CD4-positive, alpha-beta T cell treated with Interleukin-4 for 4 hours (primary cell): ENCODE measurements at places on chromosomes 4 and X.

- no peak for DNase-seq
These were observed 30.3 kb upstream of the SHISA3 start for GRCh38 chr4:42366959-42367358.

GRCh38 chr4:183362916-183363542, 40.8 kb upstream of the CLDN24 start:
- DNase-seq = no peak

DNA sequence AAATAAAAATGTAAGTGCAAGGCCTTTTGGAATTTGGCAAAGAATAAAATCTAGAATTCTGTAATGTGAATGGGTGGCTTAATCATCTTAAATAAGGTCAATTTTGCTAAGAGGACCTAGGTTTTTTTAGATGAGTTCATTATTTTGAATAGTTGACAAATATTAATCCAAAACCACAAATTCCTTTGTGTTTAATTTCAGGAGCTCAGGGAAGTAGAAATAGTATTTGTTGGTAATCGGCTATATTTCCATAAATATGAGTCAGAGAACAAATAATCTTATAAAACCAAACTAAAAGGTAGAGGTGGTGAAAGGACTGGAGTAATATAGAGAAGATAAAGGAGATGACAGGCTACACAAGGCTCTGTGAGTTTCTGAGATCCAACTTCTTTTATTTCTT, 190.4 kb upstream of the TLL1 start:
- DNase-seq = no peak

DNA sequence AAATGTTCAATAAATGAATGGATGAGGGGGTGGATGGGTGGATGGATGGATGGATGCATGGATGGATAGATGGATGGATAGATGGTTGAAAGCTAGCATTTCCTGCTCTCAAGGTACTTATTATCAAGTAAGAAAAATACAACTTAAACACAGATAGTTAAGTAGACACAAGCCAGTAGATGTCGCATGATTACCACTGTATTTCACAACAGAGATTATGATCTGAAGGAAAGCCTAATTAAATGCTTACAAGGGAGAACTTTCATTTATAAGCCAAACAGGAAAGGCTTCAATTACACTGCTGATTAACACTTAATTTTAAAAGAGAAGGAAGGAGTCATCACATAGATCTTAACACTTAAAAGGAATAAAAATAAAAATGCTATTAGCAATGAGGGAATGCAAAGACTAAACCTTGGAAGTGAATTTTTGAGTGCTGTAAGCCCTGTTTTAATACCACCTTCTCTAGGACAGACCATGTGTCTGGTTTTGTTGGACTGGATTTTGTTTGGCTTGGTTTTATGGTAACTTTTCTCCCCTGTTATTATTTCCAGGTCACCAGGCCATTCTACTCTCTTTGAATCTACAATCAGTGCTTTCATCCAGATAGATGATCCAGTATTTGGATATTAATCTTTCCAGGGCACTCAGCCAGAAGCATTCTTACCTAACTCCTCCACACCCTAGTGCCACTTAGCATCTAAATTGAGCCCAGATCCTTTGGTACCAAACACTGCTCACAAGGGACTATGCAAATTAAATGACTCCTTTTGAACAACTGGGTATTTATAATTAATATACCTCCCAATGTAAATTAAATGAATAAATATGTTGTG, 75.5 kb upstream of the SLC39A8 start:
- DNase-seq = no peak

GRCh38 chr4:87087420-87087819, 133.0 kb downstream of the KLHL8 start:
- DNase-seq = no peak

- DNase-seq = no peak
These were observed 38.5 kb downstream of the HERC3 start for GRCh38 chr4:88630756-88631155.

DNA sequence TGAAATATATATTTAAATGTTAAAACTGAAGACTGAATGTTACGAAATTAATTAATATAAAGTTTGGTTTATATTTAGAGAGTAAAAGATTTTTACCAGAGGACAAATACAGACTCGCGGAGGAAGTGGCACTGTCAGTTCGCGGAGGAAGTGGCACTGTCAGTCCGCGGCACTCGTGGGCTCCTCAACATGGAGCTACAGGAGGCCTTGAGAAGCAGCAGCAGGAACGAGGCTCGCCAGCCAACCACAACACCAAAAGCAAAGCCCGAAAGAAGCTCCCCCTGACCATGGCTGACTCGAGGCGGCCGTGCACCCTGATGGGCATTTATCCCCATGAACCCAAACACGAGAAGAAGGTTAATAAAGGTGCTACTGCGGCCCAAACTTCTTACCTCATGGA, 125.3 kb upstream of the PABPC4L start:
- DNase-seq = no peak

DNA sequence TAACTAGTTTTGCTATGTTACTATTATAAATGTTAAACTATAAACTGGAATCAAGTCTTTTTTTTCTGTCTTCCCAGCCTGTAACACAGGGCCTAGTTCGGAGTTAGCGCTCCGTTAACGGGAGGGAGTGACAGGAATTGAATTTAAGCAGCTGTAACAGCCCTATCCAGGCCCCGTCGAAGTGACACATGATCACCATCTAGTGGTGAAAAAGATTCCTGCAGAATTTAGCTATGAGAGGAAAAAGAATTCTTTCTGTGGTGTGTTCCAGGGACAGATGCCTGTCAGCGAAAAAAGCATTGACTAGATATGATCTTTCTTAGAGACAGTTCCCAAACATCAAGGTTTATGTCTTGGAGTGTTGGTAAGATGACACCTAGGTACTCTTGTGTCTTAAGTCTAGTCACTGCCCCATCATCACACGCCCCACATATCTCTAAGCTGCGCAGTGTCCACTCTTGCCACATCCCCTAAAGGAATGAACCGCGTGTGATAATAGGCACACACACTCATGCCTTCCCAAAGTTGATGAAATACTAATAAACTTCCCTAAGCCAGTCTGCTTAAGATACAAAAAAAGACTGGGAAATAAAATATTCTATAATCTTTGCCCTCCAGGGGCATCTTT, 2.1 kb downstream of the GAB3 start:
- peak; percentile 77 for DNase-seq
